ENCODE measurements at places on chromosomes 13 and 19.

- no peak for DNase-seq
These were observed 15.0 kb downstream of the POLR1D start for GRCh38 chr13:27636589-27637288.

GRCh38 chr19:52170863-52171320 is 529 bp downstream of the ZNF836 start:
- no peak for DNase-seq

DNA sequence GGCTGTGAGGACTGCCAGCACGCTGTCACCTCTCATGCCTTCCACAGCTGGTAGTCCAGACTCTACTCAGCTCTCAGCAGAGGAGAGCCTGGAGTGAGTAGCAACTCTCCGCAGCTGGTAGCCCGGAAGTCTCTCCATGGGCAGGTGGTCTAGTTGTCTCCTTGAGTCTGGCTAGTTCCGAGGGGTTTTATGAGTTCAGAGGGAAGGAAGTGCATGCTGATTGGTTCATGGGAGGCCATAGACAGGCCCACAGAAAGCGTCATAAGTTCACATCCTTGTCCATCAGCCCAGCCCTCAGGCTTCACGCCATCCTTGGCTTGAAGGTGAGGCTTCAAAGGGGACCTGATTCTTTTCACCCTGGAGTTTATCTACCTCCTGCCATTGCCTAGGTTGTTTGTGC is 2662.4 kb upstream of the PCDH20 start:
- DNase-seq: no peak

GRCh38 chr19:48619692-48620585 is 633 bp downstream of the SPHK2 start:
- no peak for DNase-seq

Measured in suprapubic skin (tissue), 4 donors.